ENCODE measurements at places on chromosomes 16 and 17.

GRCh38 chr16:71645450-71645849 lies 19.5 kb downstream of the MARVELD3 start:
- no peak for DNase-seq

DNA sequence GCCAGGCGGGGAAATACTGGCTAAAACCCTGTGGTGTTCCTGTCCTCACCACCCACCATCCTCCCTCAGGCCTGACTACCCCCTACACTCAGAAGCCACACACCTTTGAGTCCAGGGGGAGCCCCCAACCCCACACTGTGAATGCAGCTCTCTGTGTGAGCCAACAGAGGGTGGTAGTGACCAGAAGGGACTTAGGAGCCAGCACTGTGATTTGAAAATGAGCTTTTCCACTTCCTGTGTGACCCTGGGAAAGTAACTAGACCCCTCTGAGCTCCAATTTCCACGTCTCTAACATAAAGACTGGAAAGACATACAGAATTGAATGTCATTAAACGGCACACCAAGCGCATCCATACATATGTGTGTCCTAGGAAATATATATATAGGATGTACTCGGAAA lies 58.7 kb downstream of the SDK2 start:
- no peak for DNase-seq

- DNase-seq: no peak
Measured at GRCh38 chr16:27230562-27231001, 27.3 kb downstream of the KDM8 start.

GRCh38 chr17:68344701-68345136 lies 53.4 kb downstream of the ARSG start:
- DNase-seq: no peak

- DNase-seq: no peak
Measured at GRCh38 chr16:7517496-7517895, 184.9 kb downstream of the RBFOX1 start.

- DNase-seq: no peak
Measured at GRCh38 chr17:6070430-6070912, 292 bp downstream of the WSCD1 start.

DNA sequence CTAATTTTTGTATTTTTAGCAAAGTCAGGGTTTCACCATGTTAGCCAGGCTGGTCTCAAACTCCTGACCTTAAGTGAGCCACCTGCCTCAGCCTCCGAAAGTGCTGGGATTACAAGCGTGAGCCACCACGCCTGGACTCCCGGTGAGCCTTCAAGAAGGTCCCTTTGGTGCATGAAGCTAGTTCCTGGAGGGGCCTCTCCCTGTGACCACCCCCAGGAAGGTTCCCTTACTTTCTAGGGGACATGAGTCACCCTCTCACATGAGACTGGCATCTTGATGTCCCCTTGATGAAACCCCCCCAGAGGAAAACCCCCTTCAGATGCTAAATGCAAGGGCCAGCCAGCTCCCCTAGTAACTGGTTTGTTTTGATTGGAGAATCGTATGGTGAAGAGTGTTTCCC lies 12.8 kb downstream of the CARHSP1 start:
- no peak for DNase-seq

GRCh38 chr16:84929421-84930297 lies 81.7 kb downstream of the ZDHHC7 start:
- no peak for DNase-seq

- DNase-seq: no peak
Measured at GRCh38 chr17:9109933-9110332, 88.6 kb downstream of the NTN1 start.

DNA sequence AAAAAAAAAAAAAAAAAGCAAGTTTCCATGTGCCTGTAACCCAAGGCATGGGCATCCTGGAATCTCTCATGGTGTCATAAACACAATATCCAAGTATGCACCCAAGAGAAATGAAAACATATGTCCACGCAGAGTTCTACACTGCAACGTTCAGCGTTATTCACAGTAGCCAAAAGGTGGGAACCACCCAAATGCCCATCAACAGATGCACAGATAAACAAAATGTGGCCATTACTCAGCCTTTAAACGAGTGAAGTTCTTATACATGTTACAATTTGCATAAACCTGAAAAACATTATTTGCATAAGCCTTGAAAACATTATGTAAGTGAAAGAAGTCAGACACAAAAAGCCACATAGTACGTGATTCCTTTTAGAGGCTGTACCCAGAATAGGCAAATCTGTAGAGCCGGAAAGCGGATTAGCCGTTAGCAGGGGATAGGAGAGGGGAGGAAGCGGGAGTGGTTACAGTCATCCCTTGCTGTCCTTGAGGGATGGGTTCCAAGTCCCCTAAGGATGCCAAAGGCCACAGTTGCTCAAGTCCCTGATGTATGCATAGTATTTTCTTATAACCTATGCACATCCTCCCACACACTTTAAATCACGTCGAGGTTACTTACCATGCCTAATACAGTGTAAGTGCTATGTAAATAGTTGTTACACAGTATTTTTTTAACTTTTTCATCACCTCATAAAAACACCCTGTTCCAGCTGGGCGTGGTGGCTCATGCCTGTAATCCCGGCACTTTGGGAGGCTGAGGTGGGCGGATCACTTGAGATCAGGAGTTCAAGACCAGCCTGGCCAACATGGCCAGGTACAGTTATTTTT lies 47.3 kb upstream of the DNAH17 start:
- no peak for DNase-seq

DNA sequence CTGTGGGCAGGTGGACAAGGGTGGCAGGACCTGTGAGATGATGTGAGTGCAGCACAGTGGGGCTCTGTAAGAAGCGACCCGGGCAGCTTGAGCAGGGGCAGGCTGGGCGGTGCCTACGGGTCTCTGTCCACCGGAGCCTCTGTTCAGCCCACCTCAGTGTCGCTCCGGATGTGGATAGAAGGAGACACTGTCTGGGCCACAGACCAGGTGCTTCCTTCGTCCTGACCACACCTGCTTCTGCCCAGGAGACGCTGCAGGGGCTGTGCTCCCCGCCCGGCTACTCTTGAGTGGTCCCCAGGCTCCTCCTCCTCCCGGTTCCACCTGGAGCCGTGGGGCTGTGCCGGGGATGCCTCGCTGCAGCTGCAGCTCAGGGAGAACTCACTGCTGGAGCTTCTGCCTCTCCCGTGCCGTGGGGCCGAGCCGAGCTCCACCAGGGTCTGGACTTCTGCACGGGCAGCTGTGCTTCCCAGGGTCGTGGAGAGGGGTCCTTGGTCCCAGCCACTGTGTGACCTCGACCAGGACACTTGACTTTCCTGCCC lies 21.5 kb downstream of the METRNL start:
- no peak for DNase-seq

- DNase-seq: no peak
Measured at GRCh38 chr16:66605979-66606751, 1.7 kb downstream of the CMTM3 start.
